ENCODE measurements at places on chromosomes 11 and 22.
A peak's percentile ranks its signal among the peaks of the same experiment; 100 is the strongest.

- DNase-seq: no peak
Measured at GRCh38 chr11:121372671-121373429, 79.3 kb upstream of the SORL1 start.

GRCh38 chr11:78350091-78350645 is 67.5 kb downstream of the GAB2 start:
- DNase-seq: no peak

GRCh38 chr22:30635273-30636225 is at the start of gene SLC35E4:
SLC35E4 (plus strand) TSS chr22:30635781; CDS start chr22:30636451, 670 bp downstream.
- peak; percentile 98 for DNase-seq

GRCh38 chr11:121460941-121461514 is 8.3 kb upstream of the SORL1-AS1 start:
- no peak for DNase-seq

DNA sequence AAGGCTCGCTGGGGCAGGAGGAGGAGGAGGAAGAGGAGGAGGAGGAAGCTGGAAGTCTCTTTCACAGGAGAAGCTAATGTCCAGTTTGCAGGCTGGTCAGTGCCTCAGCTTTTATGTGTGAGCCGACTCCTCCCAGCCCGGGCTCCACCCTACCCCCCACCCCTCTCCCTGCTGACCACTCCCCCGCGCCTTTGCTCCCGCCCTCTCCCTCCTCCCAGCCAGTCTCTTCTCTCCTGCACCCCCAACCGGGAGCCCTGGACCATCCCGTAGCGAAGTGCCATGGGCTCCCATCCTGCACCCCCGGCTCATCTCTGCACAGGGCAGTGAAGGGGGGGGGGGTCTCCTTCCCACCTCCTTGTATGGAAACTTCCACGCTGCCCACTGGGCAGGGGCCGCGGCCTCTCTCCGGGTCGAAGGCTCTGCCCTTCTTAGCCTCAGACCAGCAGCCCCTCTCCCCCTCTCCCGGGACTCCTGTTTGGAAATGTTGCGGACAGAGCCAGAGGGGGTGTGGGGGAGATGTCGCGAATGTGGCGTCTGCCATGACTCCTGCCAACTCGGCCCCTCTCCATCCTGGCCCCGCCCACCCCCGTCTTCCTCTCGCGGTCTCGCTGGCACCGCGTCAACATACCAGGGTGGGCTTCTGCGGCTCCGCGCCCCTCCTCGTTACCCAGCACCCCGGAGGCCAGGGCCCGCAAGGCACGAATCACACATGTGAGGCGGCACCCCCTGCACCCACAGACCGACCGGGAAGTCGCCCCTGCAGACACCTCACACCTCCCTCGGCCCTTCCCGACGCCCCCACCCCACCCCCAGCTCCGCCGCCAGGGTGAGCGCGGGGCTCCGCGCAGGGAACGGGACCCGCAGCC is 1.8 kb downstream of the IGF2 start:
- DNase-seq: no peak

- no peak for DNase-seq
Measured at GRCh38 chr11:15097411-15097810, 17.3 kb upstream of the INSC start.

DNA sequence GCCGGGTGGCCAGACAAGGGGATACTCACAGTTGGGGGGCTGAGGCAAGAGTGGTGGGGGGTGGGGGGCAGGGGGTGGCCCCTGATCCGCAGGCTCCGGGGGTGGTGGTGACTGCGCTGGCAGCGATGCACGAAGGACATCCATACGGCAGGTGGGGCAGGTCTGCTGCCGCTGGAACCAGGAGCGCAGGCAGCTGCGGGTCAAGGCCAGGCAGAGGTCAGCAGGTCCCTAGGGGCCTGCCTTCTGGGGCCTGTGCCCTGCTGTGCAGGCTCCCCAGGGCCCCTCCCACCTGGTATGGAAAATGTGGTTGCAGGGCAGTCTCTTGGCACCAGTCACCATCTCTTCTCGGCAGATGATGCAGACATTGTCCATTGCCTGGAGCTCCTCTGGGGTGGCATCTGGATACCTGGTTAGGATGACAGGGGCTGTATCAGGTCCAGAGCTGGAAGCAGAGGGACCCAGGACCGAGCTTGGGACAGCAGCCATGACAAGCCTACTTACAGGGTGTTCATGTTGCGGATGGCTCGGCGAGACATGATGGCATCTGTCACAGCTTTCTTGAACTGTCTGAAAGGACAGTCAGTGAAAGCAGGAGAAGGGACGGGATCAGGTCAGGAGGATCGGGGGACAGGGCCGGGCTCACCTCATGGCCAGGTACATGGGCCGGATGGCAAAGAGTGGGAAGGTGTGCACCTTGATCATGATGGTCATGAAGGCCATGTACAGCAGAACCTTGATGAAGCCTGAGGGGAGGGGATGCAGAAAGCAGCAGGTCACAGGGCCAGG is 3.5 kb downstream of the SYVN1 start:
- DNase-seq: no peak

DNA sequence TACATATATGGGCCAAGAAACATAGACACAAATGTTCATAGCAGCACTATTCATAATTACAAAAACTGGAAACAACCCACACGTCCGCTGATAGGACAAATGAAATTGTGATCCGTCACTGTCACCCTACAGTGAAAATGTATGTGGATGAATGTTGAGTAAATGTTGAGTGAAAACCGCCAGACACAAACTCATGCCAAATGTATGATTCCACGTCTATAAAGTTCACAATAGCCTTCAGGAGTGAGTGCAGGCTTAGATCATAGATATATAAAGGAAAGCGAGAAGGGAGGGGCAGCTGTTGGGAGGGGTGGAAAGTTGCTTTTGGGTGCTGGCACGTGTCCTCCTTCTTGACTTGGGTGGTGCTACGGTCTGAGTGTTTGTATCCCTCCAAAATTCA is 33.6 kb downstream of the DBX1 start:
- DNase-seq: no peak

GRCh38 chr11:84887055-84887629 is 740.0 kb downstream of the DLG2 start:
- no peak for DNase-seq

GRCh38 chr11:6285019-6285418 is 25.4 kb downstream of the CCKBR start:
- no peak for DNase-seq

GRCh38 chr22:20147237-20147988 is 3.4 kb downstream of the CCDC188 start:
- DNase-seq: no peak

GRCh38 chr22:35357883-35358621 is 22.8 kb upstream of the HMOX1 start:
- DNase-seq: no peak

- DNase-seq: no peak
Measured at GRCh38 chr22:25666308-25666707, 75.7 kb upstream of the MYO18B start.

DNA sequence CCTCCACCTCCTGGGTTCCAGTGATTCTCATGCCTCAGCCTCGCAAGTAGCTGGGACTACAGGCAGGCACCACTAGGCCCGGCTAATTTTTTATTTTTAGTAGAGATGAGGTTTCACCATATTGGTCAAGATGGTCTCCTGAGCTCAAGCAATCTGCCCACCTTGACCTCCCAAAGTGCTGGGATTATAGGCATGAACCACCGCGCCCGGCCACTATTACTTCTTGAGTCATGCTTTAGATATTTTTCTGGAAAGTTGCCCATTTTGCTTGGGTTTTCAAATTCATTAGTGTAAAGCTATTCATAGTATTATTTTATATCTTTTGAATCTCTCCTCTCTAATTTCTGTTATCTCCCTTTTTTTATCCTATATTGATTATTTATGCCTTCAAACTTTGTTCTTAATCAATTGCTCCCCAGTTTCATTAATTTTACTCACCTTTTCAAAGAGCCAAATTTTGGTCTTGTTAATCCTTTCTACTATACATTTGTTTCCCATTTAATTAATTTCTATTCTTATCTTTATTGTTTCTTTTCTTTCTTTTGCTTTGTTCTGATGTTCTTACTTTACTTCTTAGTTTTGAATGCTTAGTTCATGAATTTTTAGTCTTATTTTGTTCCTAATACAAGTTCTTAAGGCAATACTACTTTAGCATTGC is 10.3 kb upstream of the RAC2 start:
- DNase-seq: no peak

GRCh38 chr11:119031912-119032280 is 1.2 kb upstream of the SLC37A4 start:
- DNase-seq: no peak

- DNase-seq: no peak
Measured at GRCh38 chr11:19878520-19878919, 165.9 kb downstream of the NAV2 start.

- no peak for DNase-seq
Measured at GRCh38 chr11:77455740-77456139, 18.2 kb downstream of the PAK1 start.

DNA sequence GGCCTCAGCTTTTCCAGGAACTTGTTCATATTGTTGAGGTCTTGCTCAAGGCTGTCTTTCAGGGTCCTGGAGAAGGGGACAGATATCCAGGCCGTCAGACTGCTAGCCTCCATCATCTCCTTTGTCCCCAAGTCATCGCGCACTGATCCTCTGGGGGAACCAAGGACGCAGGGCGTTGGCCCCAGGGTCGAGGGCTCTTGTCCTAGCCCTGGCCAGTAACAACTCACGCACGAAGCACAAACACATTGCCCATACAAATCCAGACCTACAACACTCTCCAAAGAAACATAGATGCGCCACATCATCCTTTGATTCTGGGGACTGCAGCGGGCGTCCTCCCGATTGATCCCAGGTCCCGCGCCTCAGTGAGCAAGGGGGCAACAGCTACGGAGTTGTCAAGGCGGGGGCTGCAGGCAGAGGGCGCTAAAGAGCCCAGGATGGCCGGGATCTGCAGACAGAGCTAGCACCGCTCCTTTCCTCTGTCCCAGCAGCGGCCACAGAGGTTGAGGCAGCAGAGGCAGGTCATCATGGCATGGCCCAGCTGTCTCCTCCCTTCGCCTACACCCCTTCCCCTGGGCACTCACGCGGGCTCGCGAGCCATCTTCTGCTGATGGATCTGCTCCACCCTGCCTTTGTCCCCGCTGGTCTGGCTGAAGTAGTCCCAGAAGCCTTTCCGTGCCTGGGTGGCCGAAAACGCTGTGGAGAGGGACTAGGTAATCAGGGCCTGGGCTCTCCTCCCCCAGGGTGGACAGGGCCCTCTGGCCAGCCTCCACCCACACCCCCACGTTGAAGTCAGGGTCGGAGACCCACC is 472 bp downstream of the APOA5 start:
- DNase-seq: peak; percentile 81

- DNase-seq: no peak
Measured at GRCh38 chr11:8361664-8362210, 98.1 kb upstream of the LMO1 start.

DNA sequence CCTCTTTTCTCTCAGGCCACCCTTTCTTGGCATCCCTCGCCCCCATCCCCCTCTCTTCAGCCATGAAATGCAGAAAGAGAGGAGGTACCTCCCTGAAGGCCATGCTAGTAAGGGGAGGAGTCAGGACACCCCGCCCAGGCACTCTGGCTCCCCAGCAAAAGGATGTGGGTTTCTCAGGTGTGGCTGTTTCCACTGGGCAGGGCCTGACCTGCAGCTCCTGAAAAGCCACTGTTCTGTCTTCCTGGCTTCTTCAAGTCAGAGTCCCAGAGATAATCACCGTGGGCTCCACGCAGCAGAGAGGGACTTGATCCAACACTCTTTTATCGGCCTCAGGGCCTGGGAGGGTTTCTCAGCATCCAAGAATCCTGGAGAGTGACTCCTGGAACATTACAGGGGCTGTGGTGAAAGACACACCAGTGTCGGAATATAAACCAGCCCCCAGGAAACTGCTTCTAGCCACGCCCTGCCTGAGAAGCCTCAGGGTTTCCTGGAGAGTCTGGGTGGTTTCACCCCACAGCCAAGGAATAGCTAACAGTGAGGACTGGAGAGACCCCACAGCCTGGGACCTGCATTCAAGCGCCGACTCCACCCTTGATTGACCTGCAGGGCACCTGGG is 45.7 kb upstream of the TSPAN18 start:
- peak; percentile 14 for DNase-seq

GRCh38 chr11:61961570-61962212 is 5.7 kb downstream of the FTH1 start:
- no peak for DNase-seq

- DNase-seq: no peak
Measured at GRCh38 chr22:21593406-21594232, 26.1 kb downstream of the UBE2L3 start.

DNA sequence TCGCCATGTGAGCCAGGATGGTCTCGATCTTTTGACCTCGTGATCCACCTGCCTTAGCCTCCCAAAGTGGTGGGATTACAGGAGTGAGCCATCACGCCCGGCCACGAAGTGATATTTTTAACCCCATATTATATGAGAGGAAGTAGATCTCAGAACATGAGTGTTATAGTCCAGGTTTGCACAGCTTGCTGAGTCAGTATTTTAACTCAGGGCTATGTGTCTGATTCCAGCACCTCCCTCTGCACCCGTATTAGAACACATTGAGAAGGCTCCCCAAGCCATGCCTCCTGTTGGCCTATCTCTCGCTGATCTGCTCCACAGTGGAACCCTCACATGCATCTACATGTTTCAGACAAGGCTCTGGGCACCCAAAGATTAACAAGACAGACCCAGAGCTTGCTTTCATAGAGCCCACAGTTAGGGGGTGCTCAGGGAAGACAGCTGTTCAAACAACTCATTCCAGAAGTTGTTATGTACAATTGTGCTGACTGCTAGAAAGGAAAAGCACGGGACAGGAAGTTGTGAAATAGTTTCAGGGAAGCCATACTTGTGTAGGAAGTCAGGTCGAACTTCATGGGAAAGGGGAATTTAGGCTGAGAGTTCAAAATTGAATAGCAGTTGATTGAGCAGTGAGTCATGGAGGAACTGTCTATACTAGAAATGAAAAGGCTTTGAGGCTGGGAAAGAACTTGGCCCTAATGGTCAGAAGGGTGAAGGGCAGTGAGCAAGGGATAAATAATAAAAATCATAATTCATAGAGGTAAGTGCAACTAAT is 49.3 kb upstream of the CLPB start:
- no peak for DNase-seq

- no peak for DNase-seq
Measured at GRCh38 chr22:50445071-50445879, 29.6 kb downstream of the SBF1 start.

DNA sequence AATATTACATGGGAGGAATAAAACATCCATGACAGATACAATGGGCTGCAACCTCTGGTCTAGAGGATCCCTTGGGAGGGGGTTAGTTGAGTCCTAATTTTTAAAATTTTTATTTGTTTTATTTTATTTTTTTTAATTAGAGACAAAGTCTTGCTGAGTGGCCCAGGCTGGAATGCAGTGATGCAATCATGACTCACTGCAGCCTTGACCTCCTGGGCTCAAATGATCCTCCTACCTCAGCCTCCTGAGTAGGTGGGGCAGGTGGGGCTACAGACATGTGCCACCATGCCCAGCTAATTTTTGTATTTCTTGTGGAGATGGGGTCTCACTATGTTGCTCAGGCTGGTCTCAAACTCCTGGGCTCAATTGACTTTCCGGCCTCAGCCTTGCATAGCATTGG is 43.1 kb downstream of the FDX1 start:
- no peak for DNase-seq
